ENCODE measurements at places on chromosomes 2 and 18.

GRCh38 chr2:151119374-151119773 lies 142.3 kb downstream of the RBM43 start:
- DNase-seq, result no peak

DNA sequence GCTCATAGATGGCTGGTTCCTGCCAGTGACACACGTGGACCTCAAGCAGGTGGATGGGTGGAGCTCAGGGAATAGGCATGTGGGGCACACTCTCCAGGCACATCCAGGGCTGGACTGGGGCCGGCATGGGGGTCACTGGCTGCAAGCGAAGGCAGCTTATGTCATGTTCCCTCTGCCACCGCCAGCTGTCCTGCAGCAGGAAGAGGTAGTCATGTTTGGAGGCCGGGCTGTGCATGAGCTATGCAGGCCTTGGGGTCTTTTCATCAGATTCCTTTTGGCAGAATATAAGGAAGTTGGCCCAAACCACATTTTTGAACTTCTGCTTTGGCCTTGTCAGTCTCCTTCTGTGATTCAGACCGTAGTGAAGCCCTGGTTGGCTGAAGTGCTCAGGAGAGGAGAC lies 61.5 kb downstream of the AGAP1 start:
- no peak for DNase-seq

DNA sequence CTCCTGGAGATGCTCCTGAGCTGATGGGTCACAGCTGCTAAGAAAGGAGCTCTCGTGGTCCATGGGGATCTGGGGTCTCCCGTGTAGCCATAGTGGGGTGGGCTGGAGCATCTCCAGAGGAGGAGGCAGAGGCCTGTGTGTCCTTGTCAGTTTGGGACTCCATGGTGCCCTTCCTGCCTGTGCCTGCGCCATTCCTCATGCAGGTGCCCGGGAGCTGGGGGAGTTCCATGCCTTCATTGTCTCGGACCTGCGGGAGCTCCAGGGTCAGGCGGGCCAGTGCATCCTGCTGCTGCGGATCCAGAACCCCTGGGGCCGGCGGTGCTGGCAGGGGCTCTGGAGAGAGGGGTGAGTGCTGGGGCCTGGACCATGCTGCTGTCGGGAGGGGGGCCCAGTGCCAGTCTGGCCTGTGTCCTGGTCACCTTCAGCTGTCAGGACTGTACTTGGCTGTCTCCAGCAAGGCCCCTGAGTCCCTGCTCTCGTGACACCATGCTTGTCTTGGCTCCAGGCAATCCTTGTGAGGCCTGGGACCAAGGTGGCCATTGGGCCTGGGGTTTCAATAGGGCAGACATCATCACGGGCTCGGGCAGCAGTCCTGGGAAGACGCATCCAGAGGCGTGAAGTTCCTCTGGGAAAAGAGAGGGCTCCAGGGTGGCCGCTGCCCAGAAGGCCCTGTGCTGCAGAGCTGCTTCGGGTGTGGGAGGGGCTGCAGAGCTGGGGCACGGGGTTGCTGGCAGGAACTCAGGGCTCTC lies 7.3 kb downstream of the CAPN10 start:
- no peak for DNase-seq

GRCh38 chr2:119106301-119106897 lies 52.2 kb downstream of the C1QL2 start:
- DNase-seq, result peak; percentile 54

DNA sequence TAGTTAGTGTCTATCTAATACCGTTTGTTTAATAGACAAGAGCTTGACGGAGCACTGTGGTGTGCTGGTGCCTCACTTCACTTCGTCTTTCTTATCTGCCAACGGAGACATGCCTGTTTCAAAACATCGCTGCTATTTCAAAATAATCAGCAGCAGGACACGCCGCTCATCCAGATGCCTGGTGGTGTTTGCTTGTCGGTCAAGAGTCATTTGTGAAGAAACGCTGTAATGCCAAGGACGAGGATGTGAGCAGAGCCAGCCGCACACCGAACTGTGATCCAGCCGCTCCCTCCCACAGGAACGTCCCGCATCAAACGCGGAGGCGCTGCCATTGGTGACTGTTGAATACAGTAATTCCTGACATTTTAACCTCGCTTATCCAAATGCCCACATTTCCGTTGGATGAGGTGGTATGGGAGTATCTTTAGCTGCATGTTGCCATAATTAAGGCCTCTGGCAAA lies 432.4 kb downstream of the FBXO15 start:
- DNase-seq, result no peak

GRCh38 chr2:120231974-120232635 lies 8.9 kb upstream of the TMEM185B start:
- peak; percentile 80 for DNase-seq

- DNase-seq, result no peak
Measured at GRCh38 chr18:45833846-45834245, 8.4 kb downstream of the SIGLEC15 start.

GRCh38 chr2:10817413-10817812 lies 4.8 kb upstream of the PDIA6 start:
- no peak for DNase-seq
